ENCODE measurements at places on chromosomes 2 and 18. TPM values are rescaled to one million over a fixed set of nuclear protein-coding genes. Genes with fewer than 3 reads are reported as not detected.

DNA sequence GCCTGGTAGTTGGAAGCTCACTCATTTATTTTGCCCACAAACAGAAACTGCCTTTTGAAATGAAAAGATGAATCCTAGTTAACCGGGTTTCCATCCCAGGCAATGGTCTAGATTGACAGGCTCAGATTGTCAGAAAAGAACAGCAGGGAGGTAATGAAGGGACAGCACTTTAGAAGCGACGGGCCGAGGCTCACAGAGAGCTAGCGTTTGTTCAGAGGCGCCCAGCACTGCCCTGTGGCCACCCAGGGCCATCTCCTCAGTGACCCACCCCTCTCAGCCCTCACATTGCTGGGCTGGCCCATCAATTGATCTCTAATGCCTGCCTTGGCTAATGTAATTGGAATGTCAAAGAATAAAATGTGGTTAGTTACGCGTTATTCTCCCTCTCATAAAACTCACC, 304.8 kb downstream of the CDCA7 start:
- no peak for DNase-seq

DNA sequence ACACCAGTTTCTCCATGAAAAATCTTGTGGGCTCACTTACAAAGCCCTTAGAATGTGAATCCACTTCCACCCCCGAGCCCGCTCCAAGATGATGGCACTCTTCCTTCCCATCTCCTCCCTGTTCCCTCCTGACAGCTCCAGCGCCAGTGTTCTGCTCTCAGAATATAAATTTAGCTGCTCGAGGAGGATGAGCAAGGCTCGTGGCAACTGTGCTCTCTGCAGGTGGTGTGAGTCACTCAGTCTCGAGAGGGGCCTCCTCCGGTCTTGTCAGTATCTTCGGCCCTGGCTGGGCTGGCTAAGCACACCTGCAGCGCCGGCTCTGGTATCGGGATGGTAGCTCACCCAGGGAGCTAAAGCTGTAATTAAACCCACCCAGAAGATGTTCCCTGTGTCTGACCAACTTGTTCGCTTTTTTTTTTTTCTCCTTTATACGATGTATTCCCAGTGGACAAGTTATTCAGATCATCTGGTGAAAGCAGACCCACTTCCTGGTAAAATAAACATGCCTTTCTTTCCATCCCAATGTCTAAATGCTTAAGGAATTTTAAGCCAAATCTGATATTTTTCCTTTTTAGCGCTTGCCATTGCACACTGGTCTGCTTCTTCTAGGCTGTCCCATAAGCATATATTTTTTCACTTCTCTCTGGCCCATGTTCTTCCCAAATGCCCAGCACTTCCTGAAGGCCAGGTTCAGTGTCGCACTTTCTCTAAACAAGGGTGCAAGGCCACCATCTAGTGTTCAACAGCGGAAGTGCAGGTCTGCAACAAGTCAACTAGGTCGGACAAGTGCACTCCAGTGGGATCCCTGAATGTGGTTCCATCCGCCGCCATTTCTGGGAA, 31.4 kb upstream of the YPEL5 start:
- peak; percentile 36 for DNase-seq

DNA sequence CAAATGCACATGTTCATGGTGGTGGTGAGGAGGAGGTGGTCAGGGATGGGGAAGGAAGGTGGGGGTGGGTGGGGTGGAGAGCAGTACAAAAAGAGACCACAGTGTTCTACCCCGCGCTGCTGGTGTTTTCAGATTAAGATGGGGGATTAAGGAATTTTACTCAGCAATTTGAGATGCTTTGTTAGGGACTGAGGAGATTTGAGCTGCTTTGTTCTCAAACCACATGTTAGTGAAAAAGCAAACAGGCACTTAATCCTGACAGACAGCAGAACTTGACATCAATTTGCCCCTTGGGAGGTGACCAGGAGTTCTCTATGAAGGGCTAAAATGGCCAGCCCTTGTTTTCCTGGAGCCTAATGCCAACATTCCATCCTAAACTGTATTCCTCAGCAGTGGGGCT, 244.5 kb downstream of the MEIS1 start:
- no peak for DNase-seq

DNA sequence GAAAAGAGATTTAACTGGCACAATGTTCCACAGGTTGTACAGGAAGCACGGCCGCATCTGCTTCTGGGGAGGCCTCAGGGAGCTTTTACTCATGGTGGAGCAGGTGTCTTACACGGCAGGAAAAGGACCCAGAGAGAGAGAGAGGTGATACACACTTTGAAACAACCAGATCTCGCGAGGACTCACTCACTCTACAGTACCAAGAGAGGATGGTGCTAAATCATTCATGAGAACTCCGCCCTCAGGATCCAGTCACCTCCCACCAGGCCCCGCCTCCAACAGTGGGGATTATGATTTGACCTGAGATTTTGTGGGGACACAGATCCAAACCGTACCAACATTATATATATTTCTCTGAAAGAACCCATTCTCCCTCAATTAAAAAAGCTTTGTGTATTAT, 79.7 kb upstream of the DOCK10 start:
- no peak for DNase-seq

DNA sequence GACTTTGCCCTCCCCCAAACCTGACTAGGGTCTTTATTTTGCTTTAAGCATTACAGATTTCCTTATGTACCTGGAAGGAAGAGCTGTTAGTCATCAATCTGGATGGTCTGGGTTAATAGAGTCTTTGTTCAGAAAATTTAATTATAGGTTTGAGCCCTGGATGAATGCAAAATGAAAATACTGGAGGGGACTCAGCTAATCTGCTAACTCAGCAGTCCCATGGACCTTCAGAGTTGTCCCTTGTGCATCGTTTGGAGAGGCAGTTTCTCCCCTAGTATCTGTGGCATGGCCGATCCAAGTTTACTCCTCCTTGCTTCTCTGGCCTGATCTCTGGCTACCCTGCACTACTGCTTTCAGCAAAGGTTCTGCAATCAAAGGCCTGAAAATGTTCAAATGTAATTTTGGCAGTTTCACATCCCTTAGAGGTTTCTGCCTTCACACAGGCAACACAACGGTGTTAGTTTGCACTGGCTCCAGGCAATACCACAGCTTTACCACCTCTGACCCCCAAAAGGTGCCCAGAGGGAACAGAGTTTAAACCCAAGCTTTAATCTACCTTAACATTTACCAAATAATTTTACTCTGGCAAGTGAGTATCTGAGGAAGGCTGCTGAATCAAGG, 134.3 kb downstream of the THADA start:
- no peak for DNase-seq

- no peak for DNase-seq
Measured at GRCh38 chr18:51091270-51091669, 61.3 kb downstream of the SMAD4 start.

- DNase-seq = no peak
Measured at GRCh38 chr18:69978732-69979715, 31.4 kb upstream of the CD226 start.

- DNase-seq = no peak
Measured at GRCh38 chr2:197088694-197089093, 162.2 kb upstream of the PGAP1 start.

- no peak for DNase-seq
Measured at GRCh38 chr2:45316576-45317338, 294.3 kb downstream of the SRBD1 start.

GRCh38 chr18:51196118-51196810, 1.2 kb downstream of the MEX3C start:
- DNase-seq = peak; percentile 8

DNA sequence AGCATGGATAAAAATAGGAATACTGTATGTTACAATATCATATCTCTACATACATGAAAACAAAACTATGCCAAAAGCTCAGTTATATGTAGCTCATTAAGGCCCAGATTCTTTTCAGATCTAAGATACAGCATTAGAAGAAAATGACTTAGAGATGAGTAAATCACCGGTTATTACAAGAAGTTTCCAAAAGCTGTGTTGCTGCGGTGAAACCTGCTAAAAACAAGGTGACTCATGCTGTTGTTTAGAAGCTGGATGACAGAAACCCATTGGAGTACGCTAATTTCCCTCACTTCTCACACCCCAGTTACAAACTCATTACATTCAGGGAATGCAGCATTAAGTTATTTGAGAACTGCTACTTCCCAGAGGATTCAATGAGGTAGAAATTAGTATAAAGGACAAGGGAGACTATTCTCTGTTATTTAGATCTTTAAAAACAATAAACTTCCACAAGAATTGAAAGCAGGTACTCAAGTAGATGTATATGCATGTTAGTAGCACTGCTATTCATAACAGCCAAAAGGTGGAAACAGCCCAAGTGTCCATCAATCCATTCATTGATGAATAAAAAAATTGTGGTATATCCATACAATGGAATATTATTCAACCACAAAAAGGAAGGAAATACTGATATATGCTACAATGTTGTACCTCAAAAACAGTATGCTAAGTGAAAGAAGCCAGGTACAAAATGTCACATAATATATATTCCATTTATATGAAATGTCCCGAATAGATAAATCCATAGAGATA, 32.6 kb downstream of the RBKS start:
- no peak for DNase-seq

GRCh38 chr2:53576166-53576565, 191.4 kb upstream of the CHAC2 start:
- DNase-seq = peak; percentile 28

- DNase-seq = no peak
Measured at GRCh38 chr2:10444463-10444862, 3.7 kb downstream of the ODC1 start.

GRCh38 chr18:30618567-30618966, 424.0 kb downstream of the DSC3 start:
- no peak for DNase-seq

GRCh38 chr2:136932700-136933099, 167.4 kb downstream of the THSD7B start:
- no peak for DNase-seq

DNA sequence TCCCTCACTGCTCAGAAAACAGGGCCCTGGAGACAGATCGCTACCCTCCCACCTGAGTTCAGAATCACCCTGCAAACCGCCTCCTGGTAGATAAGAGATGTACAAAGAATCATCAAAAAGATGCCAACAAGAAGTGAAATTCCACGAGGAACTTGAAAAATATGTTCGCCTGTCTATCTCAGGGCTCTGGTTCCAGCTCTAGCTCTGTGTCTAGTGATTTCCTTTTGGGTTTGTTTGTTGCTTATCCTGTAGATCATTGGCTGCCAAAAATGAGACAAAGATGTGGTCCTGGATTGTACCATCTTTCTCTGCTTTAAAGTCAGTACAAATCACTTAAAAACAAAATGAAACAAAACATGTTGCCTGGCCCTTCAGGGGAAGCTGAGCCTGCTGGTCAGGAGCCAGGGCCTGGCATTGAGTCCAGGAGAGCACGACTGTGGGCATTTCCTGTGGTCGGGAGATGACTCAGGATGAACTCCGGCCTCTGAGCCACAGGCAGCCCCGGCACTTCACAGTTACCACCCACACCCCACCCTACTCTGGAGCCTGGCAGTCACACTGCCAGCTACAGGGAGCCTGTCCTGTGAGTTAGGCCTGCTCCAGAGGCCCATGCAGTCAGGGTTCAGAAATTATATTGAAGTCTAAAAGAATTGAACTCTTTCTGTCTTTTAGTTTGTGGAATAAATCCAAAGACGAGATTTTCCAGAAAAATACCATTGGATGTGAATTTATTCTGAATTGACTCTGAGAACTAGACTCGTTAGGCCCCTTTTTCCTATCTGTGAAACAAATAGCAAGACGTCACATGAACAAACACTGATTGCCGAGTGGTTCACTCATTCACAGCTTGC, 8.0 kb upstream of the ITGB6 start:
- peak; percentile 89 for DNase-seq

- no peak for DNase-seq
Measured at GRCh38 chr2:55581435-55581834, 36.0 kb downstream of the PPP4R3B start.

DNA sequence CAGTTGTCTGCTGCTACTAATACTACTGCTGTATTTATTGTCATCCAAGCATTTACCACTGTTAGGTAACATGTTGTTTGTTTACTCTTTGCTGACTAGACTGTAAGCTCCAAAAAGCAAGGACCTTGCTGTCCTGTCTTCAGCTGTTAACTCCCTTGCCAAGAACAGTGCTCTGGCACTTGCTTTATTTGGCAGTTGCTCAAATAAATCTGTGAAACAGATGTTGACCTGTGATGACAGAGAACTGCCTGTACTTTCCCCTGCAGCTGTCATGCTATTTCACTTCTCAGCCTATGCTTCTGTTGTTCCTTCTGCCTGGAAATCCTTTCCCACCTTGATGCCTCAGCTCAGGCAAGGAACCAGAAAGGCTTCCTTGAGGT, 181.2 kb downstream of the ATAD2B start:
- DNase-seq = peak; percentile 21

- DNase-seq = no peak
Measured at GRCh38 chr2:25380586-25381375, 39.1 kb upstream of the DNMT3A start.

GRCh38 chr18:43777636-43778304, 500.5 kb upstream of the SYT4 start:
- DNase-seq = no peak

- DNase-seq = no peak
Measured at GRCh38 chr2:68196120-68196716, 38.5 kb downstream of the PNO1 start.

GRCh38 chr2:41965909-41966295, 81.9 kb upstream of the PKDCC start:
- no peak for DNase-seq

- DNase-seq = no peak
Measured at GRCh38 chr18:54023471-54023870, 201.0 kb downstream of the MBD2 start.

- no peak for DNase-seq
Measured at GRCh38 chr2:73886357-73886756, 6.5 kb upstream of the ACTG2 start.

DNA sequence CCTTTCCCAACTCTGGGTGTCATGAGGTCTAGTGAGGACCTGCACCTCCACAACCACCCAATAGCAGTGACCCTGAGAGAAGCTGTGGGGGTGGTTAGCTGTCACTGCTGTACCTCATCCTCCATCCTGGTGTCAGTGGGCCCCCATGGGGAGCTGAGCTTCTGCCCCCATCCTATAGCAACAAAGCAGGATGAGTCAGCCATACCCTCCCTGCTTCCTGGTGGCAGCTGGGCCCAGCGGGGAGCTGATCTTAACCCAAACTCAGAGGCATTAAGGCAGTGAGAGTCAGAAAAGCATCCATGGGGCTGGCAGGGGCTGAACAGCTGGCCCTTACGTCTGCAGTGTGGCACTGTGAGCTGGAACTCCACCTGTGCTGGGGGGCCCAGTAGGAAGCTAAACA, 247.8 kb upstream of the HDAC4 start:
- DNase-seq = no peak

The TFCP2L1 gene
- 4.6 TPM for total RNA-seq

The CD207 gene
- total RNA-seq = not detected

The TMEM37 gene
- total RNA-seq = 1.2 TPM

The TRMT61B gene
- total RNA-seq = 15.7 TPM

The HOXD13 gene
- total RNA-seq = not detected

The ELOA2 gene
- total RNA-seq = not detected

The KIF1A gene
- total RNA-seq = not detected

The MBOAT2 gene
- 45.3 TPM for total RNA-seq

The ARHGAP25 gene
- total RNA-seq = not detected

The MAL gene
- total RNA-seq = 171 TPM

The IL37 gene
- total RNA-seq = 1.7 TPM

The SAG gene
- total RNA-seq = not detected

The RNF125 gene
- total RNA-seq = 0.15 TPM

Data from PC-9 (cell line).